T-cell (primary cell): ENCODE measurements at places on chromosomes 16 and 17.

DNA sequence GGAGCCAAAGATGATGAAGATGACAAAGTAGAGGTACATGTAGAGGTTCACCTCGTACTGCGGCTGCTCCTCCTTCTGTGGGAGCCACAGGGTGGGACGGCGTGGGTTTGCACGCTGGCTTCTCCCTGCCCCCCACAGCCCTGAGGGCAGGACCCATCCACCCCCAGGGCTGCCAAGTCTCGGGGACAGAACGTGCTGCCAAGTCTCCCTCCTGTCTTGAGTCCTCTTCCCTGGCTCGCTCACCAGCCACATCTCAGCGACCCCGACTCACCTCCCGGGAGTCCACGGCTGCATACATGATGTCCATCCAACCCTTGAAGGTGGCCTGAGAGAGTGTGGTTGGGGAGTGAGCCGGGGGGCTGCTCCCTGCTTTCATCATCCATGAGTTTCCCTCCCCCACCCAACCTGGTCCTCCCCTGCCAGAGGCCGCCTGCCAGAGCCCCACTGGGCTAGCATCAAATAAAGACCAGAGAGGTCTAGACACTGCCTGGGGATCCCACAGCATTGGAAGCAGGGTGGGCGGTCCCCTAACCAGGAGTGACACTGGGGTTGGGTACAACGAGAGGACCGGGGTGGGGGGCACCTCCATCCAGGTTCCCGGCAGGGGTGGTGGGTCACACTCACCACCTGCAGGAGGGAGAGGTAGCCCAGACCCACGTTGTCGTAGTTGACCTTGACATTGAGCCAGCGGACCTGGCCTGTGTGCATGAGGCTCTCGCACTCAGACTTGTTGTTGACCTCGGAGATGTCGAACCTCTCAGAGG lies 12.8 kb upstream of the CD79B start:
- H3K36me3 ChIP-seq: no peaks in the 10 kb centered on the region
- no peak overlapping the region for H3K4me3 ChIP-seq
- peaks cover 3% of the 10 kb centered on the region for H3K4me1 ChIP-seq

DNA sequence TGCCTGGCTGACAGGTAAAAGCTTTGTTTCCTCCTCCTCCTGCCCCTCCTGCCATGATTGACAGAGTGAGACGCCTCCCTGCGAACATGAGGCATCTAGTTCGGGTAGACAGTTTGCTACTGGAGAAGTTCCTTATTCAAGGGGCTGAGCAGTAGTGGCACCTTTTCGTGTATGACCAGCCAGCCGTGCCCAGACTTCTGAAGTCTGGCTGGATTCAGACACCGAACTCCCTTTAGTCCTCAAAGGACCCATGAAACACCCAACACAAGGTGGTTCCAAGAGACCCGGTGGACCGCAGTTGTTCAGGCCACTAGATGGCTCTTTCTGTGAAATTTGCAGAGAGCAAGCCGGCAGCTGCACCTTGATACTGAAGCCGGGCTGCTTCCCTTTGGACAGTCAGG lies 192.8 kb downstream of the XYLT1 start:
- no peaks in the 10 kb centered on the region for H3K36me3 ChIP-seq
- H3K4me3 ChIP-seq: no peak overlapping the region
- H3K27me3 ChIP-seq: no peaks in the 10 kb centered on the region
- peaks cover 30% of the 10 kb centered on the region for H3K4me1 ChIP-seq
- DNase-seq: no peak
- H3K27ac ChIP-seq: no peak overlapping the region

- no peak overlapping the region for H3K27ac ChIP-seq
- no peak overlapping the region for H3K4me3 ChIP-seq
- H3K4me1 ChIP-seq: no peaks in the 10 kb centered on the region
- H3K36me3 ChIP-seq: no peaks in the 10 kb centered on the region
Measured at GRCh38 chr16:3971706-3972105, 91.2 kb upstream of the CREBBP start.

GRCh38 chr17:34519282-34519681 lies 60.1 kb upstream of the TMEM132E start:
- H3K4me1 ChIP-seq: no peaks in the 10 kb centered on the region
- no peak overlapping the region for H3K4me3 ChIP-seq
- peaks cover 31% of the 10 kb centered on the region for H3K27me3 ChIP-seq
- DNase-seq: no peak
- no peak overlapping the region for H3K27ac ChIP-seq

GRCh38 chr17:42918902-42919521 lies 18.4 kb downstream of the G6PC1 start:
- DNase-seq: no peak
- H3K27me3 ChIP-seq: peaks cover 6% of the 10 kb centered on the region
- H3K4me3 ChIP-seq: no peak overlapping the region
- no peaks in the 10 kb centered on the region for H3K4me1 ChIP-seq
- no peaks in the 10 kb centered on the region for H3K36me3 ChIP-seq
- H3K27ac ChIP-seq: no peak overlapping the region
